ENCODE measurements at places on chromosomes 11 and 22.

- DNase-seq: no peak
Observed at GRCh38 chr11:69140635-69141034, 15.1 kb upstream of the SMIM38 start.

GRCh38 chr22:31155422-31155821 is 4.6 kb upstream of the RNF185 start:
- DNase-seq: peak; percentile 74

DNA sequence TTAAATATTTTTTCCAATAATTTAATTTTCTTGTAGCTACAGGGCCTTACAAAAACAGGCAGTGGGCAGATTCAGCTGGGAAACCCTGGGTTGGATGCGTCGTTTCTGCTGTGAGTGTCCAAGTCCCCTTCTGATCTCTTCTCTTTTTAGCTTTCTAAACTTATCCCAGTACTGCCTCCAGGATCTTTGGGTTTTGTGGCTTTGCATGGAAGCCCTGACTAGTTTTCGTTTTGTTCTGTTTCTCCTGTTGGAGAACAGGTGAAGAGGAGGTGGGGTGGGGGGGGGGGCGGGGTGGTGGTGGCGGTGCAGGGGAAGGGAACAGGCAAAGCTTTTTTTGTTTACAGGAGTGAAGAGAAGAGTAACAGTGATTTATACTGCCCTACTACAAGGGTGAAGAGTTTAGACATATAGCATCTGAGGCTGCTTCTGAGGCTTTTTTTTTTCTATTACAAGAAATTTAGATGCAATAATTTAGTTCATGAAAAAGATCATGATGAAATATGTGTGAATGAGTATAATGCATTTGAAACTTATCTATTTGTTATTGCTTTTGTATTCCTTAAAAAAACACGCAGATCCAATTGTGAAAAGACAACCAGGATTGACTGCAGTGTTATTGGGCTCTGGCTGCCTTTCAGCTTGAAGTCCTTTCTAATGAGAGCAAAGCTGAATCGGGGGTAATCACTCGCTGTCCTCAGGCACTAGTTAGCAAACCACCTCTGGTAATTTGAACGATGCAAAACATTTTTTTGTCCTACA is 142.9 kb downstream of the NCAM1 start:
- no peak for DNase-seq

DNA sequence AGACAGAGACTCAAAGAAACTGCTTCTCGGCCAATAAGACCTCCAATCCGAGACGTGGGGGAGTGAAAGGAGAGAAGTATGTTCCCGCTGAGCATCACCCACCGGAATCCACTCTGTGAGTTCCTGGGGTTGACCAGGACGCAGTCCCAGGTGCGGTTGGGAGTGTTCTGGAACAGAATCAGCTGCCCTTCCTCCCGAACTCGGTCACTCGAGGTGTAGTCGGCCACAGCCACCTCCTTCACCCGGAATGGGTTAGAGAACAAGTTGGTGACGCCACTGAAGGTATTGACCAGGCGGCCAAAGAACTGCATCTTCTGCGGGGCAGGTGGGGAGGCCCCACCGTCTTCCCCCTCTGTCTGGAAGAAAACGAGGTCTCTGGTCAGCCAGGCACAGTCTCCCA is 12.5 kb downstream of the PLA2G6 start:
- no peak for DNase-seq

GRCh38 chr11:14974515-14975251 is 2.5 kb upstream of the CALCA start:
- peak; percentile 49 for DNase-seq
